ENCODE measurements at places on chromosomes 11 and 22.

GRCh38 chr22:20427945-20428417 is 9.6 kb downstream of the SCARF2 start:
- H3K4me3 ChIP-seq = no peak overlapping the region
- H3K36me3 ChIP-seq = peaks cover 22% of the 10 kb centered on the region

DNA sequence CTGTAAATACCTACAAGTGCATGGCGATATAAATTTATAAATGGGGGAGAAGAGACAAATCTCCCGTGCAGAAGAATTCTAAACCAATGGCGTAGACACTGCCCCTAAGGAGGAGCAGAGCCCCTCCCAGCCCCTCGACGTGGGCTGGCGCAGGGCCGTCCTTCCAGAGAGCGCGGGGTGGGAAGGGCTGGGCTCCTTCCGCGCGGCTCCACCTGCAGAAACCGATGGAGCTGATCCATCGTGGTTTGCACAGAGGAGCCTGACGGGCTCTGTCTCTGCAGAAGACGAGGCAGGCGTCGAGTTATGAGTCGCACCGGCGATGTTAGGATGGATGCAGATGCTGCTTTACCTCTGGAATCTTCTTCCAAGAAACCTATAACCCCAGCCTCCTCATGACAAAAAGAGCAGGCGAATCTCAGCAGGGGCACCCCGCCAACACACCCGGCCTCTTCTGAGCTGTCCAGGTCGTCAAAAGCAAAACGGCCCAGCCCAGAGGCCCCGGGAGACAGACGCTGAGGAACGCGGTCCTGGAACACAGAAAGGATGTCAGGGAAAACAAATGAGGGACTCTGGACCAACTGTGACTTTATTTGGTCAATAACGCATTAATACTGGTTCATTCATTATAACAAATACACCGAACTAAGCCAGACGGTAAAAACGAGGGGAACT is 11.0 kb upstream of the B4GALNT4 start:
- H3K36me3 ChIP-seq = no peaks in the 10 kb centered on the region
- H3K27me3 ChIP-seq = peaks cover 2% of the 10 kb centered on the region
- DNase-seq = no peak
- H3K27ac ChIP-seq = no peak overlapping the region
- H3K4me1 ChIP-seq = peaks cover 17% of the 10 kb centered on the region

DNA sequence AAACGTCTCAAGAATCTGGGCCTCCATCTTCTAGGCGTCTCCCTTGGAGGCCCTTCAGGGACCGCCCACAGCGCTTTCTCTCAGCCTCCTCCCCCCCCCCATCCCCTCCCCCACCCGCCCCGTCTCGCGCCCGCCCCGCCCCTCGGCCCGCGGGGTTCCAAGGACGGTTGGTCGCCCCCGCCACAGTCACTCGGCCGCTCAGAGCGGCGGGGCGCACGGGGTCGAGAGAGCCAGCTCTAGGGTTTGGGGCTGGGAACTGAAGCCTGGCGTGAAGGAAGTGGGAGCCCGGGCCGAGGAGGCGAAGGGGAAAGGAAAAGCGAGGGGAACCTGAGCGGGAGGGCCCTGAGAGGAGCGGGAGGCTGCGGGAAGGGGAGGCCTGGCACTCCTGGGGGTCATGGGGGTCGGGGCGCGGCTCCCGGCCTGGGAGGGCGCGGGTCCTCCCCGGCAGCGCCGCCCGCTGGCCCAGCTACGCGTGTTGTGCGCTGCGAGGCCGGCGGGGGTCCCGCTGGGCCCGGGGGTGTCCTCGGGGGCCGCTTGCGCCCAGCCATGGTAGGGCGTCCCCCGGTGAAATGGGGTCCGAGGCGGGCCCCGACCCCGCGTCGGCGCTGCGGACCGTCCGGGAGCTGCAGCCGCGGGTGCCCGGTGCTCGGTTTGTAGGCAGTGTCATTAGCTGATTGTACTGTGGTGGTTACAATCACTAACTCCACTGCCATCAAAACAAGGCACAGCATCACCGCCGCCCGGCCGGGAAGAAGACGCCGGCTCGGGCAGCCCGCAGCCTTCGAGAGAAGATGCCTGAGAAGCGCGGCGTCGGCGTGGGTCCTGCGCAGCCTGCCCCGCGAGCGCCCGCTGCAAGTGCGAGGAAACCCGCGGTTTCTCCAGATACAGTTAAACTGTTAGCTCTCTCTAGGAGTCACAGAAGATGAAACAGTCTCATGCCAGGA is at the start of gene BTG4:
Gene BTG4, minus strand, starts transcription at position 91 of the 944 bp plus-strand sequence. CDS start 13,610 bp downstream, outside the sequence.
- no peaks in the 10 kb centered on the region for H3K36me3 ChIP-seq
- H3K4me3 ChIP-seq = peak within 1 kb of the TSS; percentile 63
- peaks cover 45% of the 10 kb centered on the region for H3K27me3 ChIP-seq
- H3K27ac ChIP-seq = no peak within 1 kb of the TSS
- peaks cover 10% of the 10 kb centered on the region for H3K4me1 ChIP-seq

DNA sequence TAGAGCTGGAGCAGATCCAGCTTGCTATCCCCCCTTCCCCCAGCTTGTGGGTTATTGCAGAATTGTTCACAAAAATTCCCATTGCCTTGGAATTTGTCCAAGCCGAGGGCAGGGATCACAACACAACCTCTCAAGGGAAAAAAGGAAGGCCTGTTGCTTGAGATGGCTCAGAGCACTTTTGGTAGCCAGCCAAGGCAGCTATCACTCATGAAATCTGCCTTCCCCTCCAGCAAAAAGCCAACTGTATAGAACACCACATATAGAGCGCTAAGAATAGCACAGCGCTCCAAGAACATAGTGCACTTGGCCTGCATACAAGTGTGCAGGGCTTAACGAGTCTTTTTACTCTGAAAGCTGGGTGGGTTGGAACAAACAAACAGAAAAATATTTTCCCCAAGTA is 46.2 kb downstream of the FAM83F start:
- no peak for DNase-seq
- H3K27me3 ChIP-seq = peaks cover 22% of the 10 kb centered on the region
- no peaks in the 10 kb centered on the region for H3K36me3 ChIP-seq
- H3K4me1 ChIP-seq = peaks cover 37% of the 10 kb centered on the region
- H3K27ac ChIP-seq = peak overlapping the region; percentile 72

DNA sequence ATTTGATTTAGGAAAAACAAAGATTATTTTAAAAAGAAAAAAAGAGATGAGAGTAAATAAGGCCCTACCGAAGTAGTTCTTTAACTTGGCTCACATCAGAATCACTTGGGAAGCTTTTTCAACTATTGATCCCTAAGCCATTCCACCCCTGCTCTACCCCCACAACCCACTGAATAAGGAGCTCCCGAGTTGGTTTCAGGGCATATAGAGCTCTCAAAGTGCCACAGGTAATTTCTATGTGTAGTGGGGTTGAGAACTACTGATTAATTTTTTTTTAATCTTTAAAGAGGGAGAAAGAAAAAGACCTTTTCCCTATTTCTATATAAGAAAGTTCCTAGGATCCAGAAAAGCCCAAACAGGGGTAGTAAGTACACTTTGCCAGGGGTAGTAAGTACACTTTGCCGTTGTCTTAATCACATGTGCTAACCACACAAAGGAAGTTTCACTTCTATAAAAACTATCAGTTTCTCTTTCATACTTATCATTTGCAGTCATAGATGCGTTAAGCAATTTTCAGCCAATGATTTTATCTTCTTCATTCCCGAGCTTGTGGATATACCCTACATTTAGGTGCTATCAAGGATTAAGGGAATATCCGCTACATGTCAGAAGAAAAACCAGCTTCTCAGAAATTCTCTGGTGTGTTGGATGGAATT is 108.4 kb upstream of the ZC3H12C start:
- H3K27me3 ChIP-seq = no peaks in the 10 kb centered on the region
- DNase-seq = no peak
- H3K4me1 ChIP-seq = no peaks in the 10 kb centered on the region
- no peak overlapping the region for H3K27ac ChIP-seq
- no peaks in the 10 kb centered on the region for H3K36me3 ChIP-seq

Data from mesothelial cell of epicardium (in vitro differentiated cells).